ENCODE measurements at places on chromosomes 16 and 17. TPM values are rescaled to one million over a fixed set of nuclear protein-coding genes. Genes with fewer than 3 reads are reported as not detected.

DNA sequence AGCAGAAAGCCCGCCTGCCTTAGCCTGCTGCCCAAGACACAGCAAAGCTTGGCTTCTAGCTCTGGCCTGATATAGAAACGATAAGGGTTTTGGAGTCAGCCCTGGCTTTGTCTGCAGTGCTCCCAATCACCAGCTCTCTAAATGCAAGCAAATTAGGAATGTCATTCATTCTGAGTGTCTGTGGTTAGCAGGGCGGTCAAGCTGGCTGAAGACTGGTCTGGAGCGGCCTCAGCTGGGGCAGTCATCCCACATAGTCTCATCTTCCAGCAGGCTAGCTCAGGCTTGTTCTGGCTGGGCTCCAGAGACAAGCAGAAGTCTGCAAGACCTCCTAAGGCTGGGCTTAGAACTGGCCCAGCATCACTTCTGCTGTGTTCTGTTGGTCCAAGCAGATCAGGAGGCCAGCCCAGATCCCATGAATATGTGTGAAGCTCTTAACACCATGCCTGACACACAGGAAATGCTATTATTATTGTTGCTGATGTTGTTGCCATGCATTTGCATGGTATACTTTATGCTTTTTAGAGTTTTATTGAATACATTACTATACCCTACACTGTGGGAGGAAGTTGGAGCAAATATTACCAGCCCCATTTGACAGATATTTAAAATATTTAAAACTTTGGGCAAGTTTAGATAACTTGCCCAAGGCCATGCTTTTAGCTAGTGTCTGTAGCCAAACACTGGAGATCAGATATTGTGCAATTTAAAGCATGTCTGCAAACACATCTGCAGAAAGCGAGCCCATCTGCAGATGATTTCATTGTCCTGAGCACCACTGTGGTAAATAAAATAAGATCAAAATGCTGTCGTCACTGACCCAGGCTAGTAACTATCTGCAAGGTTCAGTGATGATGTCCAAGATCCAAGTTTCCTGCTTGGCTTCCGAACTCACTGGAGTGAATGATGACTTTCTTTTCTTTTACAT is 24.8 kb downstream of the TMC7 start:
- H3K27ac ChIP-seq: no peak overlapping the region
- no peak overlapping the region for H3K4me3 ChIP-seq
- no peaks in the 10 kb centered on the region for H3K4me1 ChIP-seq
- no peaks in the 10 kb centered on the region for H3K27me3 ChIP-seq

The KIF19 gene
- 0.22 TPM for total RNA-seq

DNA sequence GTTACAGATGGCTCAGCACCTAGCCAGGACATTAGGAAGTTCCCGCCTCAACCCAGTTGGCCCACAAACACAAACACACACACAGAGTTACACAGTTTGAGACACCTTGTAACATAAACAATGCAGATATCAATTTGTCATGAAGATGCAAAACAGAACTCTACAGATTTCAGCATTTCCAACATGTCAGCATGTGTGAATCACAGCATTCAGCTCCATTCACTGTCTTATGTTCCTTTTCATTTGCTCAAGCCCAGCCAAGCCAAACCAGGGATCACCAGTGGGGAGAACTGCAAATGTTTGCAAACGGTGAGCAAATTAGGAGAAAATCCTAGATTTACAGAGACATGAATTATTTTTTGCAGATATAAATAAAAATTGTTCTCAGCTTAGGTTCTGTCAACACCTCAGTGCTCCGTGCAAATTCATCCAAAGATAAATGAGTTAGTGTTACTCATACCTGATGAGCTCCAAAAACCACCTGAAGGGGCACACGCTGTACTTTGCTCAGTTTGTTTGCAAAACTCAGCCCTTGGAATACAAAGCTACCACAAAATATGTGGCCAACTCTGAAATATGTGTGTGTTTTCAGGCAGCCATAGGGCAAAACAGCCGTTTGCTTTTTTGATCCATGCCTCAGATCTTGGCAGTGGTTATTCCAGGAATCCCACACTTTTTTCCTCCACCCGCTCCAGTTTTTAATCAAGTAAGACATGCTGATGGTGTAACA is 16.3 kb upstream of the COX10 start:
- no peaks in the 10 kb centered on the region for H3K4me1 ChIP-seq
- H3K36me3 ChIP-seq: no peaks in the 10 kb centered on the region
- H3K27me3 ChIP-seq: no peaks in the 10 kb centered on the region
- DNase-seq: no peak

DNA sequence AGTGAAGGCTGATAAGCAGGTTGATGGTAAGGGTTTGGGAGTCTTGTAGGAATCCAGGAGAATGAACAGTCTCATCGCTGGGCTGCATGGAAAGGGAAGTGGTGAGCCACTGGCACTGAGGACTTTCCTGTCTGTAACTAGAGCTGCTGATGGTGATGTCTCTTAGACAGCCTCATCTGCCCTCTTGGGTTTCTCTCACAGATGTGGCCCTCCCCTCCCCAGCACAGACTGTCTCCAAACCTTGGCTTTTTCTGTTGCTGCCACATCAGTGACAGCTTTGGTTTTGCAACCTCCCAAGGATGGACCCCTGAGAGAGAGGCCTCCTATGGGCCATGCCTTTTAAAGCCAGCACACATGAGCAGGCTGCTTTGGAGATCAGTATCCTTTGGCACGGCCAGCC is 16.9 kb downstream of the PLCG2 start:
- H3K36me3 ChIP-seq: peaks cover 6% of the 10 kb centered on the region
- H3K27me3 ChIP-seq: peaks cover 2% of the 10 kb centered on the region
- no peak for DNase-seq

The ST3GAL2 gene
- 24.8 TPM for total RNA-seq

- H3K4me3 ChIP-seq: no peak overlapping the region
- H3K4me1 ChIP-seq: no peaks in the 10 kb centered on the region
- H3K36me3 ChIP-seq: no peaks in the 10 kb centered on the region
- DNase-seq: no peak
Observed at GRCh38 chr17:72531729-72532128, 410.9 kb downstream of the SOX9 start.

GRCh38 chr17:33868899-33869298 is 386.2 kb upstream of the CCL2 start:
- no peaks in the 10 kb centered on the region for H3K4me1 ChIP-seq
- no peak for DNase-seq
- no peaks in the 10 kb centered on the region for H3K36me3 ChIP-seq
- peaks cover 7% of the 10 kb centered on the region for H3K27me3 ChIP-seq
- H3K4me3 ChIP-seq: no peak overlapping the region
- no peak overlapping the region for H3K27ac ChIP-seq

GRCh38 chr17:47843391-47843730 is 2.3 kb upstream of the SCRN2 start:
- H3K4me1 ChIP-seq: peaks cover 6% of the 10 kb centered on the region
- no peak overlapping the region for H3K4me3 ChIP-seq
- no peaks in the 10 kb centered on the region for H3K36me3 ChIP-seq
- H3K27ac ChIP-seq: no peak overlapping the region

DNA sequence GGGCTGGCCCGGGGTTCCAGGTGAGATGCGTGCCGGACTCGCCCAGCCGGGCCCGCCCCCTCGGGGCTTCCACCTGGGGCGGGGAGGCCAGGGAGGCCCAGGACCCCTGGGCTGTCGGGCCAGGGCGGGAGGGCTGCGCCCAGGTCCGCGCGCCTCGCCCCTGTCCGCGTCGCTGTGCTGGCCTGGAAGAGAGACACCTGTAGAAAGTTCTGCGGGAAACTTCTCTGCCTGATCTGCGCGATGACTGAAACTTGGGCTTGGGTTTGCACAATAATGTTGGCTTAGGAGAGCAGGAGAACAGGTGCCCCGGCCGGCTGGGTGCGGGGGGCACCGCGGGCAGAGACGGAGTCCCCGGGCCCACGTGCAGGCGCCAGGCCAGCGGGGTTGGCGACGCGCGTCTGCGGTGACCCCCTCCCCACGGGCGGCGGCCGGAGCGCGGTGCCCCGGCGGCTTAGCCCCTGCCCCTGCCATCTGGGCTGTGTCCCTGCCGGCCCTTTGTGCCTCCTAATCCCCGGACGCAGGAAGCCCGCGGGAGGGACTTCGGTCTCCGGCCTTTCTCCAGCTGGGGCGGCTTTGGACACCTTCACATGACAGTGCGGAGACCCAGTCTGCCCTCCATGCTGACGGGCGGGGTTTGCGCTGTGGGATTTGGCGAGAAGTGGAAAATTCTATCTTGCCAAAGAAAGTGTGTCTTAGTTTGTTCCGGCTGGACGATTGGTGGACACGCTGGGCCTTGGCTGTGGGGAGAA is 483 bp downstream of the LLGL2 start:
- H3K36me3 ChIP-seq: peaks cover 8% of the 10 kb centered on the region
- DNase-seq: no peak
- H3K4me1 ChIP-seq: peaks cover 19% of the 10 kb centered on the region
- H3K27ac ChIP-seq: no peak overlapping the region
- no peaks in the 10 kb centered on the region for H3K27me3 ChIP-seq

DNA sequence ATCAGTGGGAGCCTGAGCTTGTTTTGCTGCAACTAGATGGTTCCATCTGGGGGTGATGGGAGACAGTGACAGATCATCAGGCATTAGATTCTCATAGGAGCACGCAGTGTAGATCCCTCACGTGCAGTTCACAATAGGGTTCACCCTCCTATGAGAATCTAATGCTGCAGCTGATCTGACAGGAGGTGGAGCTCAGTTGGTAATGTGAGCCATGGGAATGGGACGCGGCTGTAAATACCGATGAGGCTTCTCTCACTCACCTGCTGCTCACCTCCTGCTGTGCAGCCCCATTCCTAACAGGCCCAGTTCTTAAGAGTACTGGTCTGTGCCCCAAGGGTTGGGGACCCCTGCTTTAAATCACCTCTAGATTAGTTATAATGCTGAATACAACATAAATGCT is 137.5 kb upstream of the PLEKHM1 start:
- peaks cover 18% of the 10 kb centered on the region for H3K36me3 ChIP-seq
- no peak overlapping the region for H3K27ac ChIP-seq
- DNase-seq: no peak
- no peak overlapping the region for H3K4me3 ChIP-seq
- no peaks in the 10 kb centered on the region for H3K4me1 ChIP-seq

DNA sequence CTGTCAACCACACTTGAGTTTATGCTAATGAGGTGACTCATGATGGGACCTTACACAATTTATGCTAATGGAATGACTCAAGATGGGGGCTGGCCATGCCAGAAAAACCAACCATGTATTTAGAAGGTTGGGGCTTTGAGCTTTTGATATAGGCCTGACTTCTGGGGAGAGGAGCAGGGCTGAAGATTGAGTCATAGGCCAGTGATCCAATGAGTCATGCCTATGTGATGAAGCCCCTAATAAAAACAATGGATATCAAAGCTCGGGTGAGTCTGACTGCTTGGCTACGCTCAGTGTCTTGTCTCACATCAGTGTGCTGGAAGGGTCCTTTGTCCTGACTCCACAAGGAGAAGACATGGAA is 7.3 kb downstream of the MFSD6L start:
- no peak overlapping the region for H3K27ac ChIP-seq
- no peak overlapping the region for H3K4me3 ChIP-seq
- DNase-seq: no peak

DNA sequence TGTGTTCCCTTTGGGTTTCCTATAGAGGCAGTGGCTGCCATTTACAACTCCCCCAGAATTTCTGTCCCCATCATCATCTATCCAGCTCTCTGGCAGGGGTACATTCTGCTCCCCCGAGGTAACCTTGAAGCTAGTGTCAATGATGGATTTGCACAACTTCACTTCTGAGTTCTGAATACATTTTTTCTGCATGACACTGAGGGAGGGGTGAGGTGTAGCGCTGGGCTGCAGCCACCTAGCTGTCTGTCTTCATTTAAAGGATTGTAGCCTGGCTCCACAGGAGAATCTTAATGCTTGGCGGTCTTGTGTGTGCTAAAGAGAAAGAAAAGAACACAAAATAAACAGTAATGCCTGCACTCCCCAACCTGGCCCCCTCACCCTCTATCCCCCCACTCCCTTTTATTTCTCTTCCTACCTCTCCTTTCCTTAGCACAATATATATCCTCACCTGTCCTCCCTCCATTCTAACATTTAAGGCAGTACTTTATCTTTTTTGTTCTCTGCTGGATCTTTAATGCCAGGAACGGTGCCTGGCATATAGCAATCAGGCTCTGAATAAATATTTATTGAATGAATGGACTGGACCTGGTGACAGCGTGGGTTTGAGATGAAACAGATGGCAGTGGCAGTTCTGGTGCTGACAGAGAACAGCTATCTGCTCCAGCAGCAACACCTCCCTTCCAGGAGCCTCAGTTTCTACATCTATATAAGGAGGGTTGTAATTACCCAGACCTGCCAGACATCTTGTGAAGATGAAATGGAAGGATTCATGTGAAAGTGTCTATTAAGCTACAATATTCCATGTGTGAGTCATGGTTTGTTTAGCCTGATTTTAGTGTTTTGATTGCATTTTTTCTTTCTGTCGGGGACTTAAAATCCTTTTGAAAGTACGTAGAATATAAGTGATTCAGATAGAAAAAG is 163.5 kb upstream of the CDH11 start:
- DNase-seq: peak; percentile 22
- H3K4me3 ChIP-seq: no peak overlapping the region
- no peaks in the 10 kb centered on the region for H3K27me3 ChIP-seq
- H3K27ac ChIP-seq: no peak overlapping the region

- no peak for DNase-seq
- H3K4me1 ChIP-seq: no peaks in the 10 kb centered on the region
- H3K27ac ChIP-seq: no peak overlapping the region
Observed at GRCh38 chr16:21078563-21078962, 72.1 kb downstream of the DNAH3 start.

- H3K36me3 ChIP-seq: no peaks in the 10 kb centered on the region
- no peaks in the 10 kb centered on the region for H3K4me1 ChIP-seq
- H3K27ac ChIP-seq: no peak overlapping the region
- no peaks in the 10 kb centered on the region for H3K27me3 ChIP-seq
- DNase-seq: no peak
Observed at GRCh38 chr17:41352597-41353366, 2.2 kb upstream of the KRT33A start.

GRCh38 chr17:49518346-49519078 is 23.4 kb downstream of the NGFR start:
- no peak for DNase-seq
- peaks cover 22% of the 10 kb centered on the region for H3K4me1 ChIP-seq
- H3K4me3 ChIP-seq: no peak overlapping the region
